Activated T-helper 1 cell treated with anti-CD3 and anti-CD28 coated beads, Interleukin-2, amount 50 U/mL, for 16 hours (primary cell): ENCODE measurements at places on chromosomes 4 and X.

DNA sequence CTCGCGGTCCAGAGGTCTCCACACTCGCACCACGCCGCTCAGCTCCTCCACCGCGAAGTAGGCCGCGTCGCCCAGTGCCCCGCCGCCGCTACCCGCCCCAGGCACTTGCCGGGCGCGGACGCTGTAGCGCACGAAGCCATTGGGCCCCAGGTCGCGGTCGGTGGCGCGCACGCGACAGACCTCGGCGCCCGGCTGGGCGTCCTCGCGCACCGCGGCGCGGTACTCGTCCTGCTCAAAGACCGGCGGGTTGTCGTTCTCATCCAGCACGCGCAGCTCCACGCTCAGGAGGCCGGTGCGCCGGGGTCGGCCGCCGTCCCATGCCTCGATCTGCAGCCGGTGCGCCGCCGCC, 1.4 kb downstream of the DCHS2 start:
- no peak for DNase-seq

- DNase-seq: peak; percentile 8
Measured at GRCh38 chrX:76279007-76279406, 106.1 kb downstream of the PBDC1 start.

DNA sequence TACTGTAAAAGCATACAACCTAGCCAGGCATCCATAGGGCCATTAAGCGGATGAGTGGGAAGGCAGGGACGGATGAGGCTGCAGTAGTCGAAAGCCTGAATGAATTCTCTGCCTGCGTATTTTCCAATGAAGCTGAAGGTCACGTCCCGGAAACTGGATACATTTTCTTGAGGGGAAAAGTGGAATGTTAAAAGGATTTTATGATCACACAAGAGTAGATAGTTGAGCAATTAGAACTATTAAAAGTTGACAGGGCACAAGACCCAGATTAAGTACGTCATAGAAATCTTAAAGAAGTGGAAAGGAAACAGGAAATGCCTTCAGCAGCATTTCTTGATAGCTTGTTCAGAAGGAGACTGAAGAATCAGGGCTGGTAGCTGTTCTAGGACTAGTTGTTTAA, 98.3 kb upstream of the CXXC4 start:
- no peak for DNase-seq

DNA sequence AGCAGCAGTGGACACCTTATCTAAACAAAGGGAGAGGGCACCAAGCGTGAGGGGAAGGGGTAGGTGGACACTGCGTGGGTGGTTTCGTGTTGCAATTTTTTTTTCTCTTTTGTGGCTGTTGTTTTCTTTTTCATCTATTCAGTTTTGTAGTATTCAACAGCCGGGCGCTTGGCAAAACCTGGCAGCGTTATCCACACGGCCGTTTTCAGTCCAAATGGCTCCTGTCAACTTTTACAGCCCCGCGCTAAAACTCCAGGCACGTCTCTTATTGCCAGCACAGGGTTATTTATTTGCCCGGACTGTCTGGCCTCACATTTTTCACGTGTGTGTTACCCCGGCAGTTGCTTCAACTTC, 192.2 kb downstream of the BCOR start:
- DNase-seq: no peak

DNA sequence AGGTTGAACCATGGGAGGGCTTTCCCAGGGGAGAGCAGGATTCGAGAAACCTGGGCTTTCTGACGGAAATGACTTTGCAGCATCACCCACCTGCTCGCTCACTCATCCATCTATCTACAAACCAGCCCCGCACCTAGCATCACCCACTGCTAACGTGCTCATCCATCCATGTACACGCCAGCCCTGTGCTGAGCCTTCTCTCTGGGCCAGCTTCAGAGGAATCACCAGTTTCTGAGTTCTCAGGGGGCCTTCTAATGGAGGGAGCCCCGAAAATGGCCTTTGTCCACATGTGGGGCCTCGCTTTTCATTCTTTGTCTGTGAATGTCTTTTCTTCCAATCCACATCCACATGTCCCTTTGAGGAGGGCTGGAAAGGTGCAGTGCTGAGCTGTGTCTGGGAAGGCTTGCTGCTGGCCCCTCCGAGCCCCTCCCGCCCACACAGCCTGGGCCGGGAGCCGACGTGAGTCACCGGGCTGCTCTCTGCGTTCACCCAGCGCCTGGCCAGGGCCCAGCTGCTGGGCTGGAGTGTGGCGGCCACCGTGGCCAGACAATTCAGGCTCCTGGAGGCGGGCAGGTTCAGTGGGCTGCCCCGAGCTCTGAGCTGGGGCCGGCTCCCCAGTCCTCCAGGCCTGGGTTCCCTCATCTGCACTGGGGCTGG, 14.7 kb downstream of the SORCS2 start:
- no peak for DNase-seq

DNA sequence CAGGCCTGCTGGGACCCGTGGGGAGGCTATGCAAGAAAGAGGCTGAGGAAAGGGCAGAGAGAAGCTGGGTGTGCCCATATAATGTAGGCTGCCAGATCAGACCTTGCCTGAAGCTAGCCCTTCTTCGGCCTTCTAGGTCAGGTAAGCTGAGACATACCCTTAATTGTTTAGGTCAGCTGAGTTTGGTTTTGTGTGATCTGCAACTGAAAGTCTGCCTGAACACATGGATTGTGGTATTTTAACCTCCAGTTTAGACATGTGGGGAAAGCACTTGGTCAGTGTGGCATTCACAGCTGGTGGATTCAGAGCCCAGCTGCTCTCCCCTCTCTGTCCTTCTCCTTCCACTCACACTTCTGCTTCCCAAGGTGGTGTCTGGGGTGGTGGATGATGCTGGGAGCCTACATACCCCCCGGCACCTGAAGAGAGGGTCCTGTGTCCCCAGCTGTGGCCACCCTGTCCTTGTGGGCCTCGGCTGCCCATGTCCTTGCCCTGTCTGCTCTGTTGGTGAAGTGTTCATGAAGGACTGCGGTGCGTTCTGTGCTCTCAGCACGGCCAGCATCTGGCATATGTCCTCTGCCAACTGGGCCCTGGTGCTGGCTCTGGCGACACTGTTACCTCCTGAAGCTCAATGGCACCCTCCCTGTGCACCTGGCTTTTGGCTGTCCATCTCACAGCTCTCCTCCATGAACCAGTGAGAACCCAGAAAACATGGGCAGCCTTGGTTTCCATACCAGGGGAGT, 82.1 kb downstream of the NAT8L start:
- DNase-seq: no peak

DNA sequence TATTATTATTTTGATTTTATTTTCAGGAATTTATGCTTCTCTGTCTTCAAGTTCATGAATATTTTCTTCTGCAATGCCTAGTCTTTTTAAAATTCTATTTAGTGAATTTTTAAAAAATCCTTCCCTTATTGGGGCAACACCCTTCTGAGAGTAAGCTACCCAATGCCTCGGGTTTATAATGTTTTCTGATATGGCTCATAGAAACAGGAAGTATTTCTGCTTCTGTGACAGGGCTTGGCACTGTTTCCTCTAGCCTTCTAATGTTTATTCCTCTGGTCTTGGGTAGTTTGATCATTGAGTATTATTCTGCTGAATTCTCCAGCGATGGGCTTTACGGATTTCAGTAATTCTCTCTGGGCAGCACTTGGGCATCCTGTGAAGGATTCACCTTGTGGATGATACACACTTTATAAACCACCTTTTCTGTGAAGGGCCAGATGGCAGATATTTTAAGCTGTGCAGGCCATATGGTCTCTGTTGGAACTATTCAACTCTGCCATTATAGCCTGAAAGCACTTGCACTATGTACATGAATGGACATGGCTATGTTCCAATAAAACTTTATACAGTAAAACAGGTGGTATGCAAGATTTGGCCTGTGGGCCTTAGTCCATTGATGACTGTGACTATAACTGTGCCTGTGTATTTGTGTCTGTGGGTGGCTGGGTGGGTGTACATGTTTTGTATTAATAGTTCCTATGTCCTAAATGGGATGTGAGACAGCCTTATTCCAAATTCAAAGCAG, 95.9 kb upstream of the FAT1 start:
- DNase-seq: no peak

DNA sequence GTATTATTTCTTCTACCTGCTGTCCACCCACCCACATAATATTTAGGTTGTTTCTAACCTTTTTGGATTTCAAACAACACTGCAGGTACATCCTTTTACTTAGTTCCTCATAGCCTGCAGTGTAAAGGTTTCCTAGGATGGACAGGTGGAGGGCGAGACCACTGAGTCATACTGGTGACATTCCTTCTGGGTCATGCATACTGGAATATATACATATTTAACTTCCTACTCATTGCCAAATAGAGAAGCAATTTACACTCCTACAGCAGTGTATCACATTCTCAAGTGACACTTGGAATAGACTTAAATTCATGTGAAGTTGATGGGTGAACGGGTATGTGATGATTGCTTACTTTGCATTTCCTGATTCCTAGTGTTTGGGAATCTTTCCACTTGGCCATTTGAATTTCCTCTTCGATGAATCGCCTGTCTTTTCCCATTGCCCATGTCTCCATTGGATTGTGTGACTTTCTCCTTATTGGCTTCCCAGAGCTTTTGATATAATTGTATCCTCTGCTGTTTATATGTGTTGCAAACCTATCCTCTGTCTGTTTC, 8.2 kb upstream of the PPP2R2C start:
- DNase-seq: no peak

- no peak for DNase-seq
Measured at GRCh38 chr4:4328206-4328605, 38.2 kb downstream of the ZBTB49 start.

DNA sequence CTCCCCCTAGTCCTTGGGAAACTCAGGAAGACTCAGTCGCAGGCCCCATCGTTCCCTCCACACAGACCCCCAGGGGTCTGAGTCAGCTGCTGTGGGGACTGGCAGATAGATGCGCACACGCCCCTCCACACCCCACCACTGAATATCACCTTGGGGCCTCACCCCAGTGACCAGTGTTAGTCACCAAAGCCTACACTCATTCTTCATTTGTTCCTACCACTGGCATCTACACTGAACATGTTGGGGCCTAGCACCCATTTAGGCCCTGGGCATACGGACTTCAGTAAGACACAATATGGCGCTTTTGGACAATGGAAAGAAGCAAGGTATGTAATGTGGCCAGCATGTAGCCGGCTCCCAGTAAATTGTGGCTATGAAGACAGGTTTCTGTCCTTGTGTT, 154.1 kb upstream of the PJA1 start:
- DNase-seq: no peak

GRCh38 chr4:140652601-140653000, 83.8 kb upstream of the UCP1 start:
- no peak for DNase-seq

DNA sequence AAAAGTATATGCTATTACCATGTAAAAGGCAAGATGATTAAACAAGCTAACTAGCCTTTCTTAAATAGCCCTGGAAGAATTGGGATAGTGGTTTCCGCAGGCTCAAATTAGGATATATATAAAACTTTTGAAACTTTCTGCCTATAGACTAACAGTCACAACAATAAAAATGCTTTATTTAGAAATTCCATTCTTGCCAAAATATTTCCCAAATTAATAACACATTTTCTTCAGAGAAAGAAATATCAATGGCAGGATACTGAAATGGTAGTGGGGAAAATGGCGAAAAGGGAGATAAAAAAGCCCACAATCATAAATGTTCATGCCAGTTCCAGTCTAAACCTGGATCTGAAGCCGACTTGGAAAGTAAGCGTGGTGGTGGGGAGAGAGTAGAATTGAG, 56.0 kb downstream of the MAD2L1 start:
- DNase-seq: no peak

GRCh38 chr4:16417198-16417597, 190.9 kb upstream of the TAPT1 start:
- DNase-seq: no peak

DNA sequence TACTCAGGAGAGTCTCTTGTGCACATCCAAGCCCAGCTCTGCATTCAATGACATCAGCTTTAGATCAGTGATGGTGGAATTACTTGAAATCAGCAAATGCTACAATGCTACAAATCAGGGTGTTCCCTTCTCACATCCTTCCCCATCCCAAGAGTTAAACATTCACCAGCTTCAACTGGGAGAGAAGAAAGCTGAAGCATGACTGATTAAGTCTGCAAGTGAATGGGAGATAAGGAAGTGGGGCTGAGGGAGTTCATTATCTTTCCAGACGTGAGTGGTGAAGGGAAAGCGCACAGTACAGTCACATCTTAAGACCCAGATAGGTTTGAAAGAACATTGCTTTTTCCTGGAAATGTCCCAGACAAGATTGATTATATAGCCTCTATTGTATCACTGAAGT, 26.2 kb upstream of the MAP9 start:
- DNase-seq: no peak

DNA sequence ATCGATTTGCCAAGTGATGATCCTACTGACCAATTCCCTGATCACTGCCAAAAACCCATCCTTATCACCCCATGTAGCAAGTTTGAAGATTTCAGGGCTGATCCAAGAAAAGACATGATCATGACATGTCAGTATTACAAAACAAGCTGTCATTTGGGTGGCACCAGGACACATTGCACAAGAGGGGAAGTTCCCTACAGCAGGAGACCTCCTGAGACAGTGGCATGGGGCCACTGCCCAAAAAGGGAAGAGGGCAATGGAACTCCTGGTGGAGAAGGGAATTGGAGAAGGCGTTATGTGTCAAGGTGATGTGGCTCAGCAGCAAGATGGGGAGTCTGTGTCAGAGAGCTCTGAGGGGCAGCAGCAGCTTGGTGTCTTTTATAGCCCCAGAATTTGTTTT, 43.4 kb downstream of the ZNF182 start:
- no peak for DNase-seq

- no peak for DNase-seq
Measured at GRCh38 chrX:101370888-101371504, 15.0 kb downstream of the BTK start.

DNA sequence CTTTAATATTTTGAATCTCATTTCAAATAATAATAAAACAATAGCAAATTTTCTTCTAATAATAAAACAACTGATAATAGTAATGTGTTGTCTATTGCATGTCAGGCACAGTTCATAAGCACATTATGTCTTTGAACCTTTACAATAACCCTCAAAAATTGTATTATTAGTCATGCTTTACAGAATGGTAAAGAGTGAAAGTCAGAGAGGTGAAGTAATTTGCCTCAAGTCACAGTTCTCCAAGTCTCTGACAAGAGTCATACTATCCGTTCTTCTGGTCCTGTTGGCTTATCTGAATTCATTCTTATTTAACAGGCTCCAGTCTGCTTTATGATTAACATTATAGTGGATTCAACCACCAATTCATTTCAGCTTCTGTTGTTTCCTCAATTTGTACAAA, 313.0 kb downstream of the AFF2 start:
- DNase-seq: no peak

- no peak for DNase-seq
Measured at GRCh38 chr4:165009493-165010227, 22.1 kb upstream of the TRIM60 start.

- DNase-seq: no peak
Measured at GRCh38 chr4:74284053-74284452, 24.2 kb upstream of the EPGN start.

- DNase-seq: no peak
Measured at GRCh38 chr4:145301386-145302080, 121.1 kb upstream of the OTUD4 start.

GRCh38 chrX:110531873-110532580, 173.4 kb downstream of the RTL9 start:
- DNase-seq: no peak

DNA sequence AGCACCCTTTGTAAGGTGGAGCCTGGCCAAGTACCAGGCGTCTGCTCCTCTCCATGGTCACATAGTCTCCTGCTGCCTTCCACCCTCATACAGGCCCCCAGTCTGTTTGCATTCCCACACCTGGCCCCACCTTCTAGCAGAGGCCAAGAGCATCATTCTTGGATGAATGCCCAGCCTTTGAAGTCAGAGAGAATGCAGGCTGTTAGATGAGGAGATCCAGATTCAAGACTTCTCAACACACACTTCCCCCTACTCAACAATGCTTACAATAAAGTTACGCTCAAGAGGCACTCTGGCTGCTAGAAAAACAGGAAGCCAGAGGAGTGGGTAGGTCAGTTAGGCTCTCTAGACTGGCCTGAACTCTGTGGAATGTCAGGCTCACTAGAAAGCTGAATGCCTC, 43.3 kb downstream of the SHROOM4 start:
- no peak for DNase-seq
